Stimulated activated CD4-positive, alpha-beta T cell treated with anti-CD3 and anti-CD28 coated beads, Interleukin-4, amount 100 ng/mL, for 1 hour (primary cell): ENCODE measurements at places on chromosomes 12 and 14.

- DNase-seq, result no peak
These were observed 105.9 kb downstream of the MED13L start for GRCh38 chr12:116171549-116171948.

- peak; percentile 66 for DNase-seq
These were observed 29.4 kb upstream of the STAC3 start for GRCh38 chr12:57280211-57281062.

- no peak for DNase-seq
These were observed 209.4 kb upstream of the G2E3 start for GRCh38 chr14:30349520-30349919.

- no peak for DNase-seq
These were observed 270.8 kb downstream of the FOXG1 start for GRCh38 chr14:29037411-29037810.

DNA sequence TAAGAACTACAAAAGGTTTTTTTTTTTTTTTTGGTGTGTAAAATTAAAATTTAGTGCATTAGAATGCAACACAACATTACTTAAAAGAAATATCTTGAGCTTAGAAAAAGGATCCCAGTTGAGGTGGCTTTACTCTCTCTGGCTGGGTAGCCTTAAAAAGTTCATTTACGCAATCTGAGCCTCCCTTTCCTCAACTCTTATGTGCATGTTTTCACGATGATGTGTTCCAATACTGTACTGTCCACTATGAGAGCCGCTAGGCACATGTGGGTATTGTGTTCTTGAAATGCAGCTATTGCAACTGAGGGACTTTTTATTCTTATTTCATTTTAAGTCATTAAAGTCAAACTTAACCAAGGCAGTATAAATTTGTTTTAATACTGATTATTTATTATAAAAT, 460.9 kb upstream of the SYT1 start:
- DNase-seq, result no peak

DNA sequence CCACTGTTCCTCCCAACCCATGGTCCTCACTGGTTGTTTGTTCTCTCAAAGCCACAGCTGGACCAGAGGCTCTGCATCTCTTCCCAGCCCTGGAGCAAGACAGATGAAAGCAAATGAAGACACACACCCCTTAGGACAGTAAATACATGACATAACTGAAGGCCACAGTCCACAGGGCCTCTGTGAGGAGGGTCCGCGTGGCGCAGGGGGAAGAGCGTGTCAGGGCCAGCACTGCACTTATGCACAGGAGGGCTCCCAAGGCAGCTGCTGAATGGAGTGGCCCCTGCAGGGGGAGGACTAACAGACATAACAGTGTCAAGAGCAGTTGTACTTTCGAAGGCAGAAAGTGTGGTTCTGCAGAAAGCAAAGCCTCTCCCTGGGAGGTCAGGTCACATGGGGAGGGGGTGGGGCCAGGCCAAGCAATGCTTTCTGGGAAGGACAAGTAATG, 79.9 kb downstream of the CHGA start:
- no peak for DNase-seq

DNA sequence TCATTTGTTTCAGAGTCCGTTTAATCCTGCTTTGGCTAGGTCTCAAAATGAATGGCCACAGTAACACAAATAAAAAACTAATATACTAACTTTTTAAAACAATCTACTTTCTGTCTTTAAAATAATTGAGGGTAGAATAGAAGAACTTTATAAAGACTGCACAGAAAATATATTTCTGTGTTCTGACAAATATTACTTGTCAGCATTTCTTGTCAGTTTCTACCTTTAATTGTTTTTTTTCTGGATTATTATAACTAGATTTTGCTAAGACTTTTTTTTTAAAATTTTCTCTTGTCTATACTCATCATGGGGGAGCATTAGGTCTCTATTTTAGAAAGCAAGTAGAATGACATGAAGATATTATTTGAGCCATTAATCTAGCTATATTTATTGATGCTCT, 86.2 kb downstream of the RAD52 start:
- DNase-seq, result no peak

- DNase-seq, result no peak
These were observed 45.3 kb downstream of the IQSEC3 start for GRCh38 chr12:111699-112493.

- DNase-seq, result no peak
These were observed at the start of gene FIGNL2 for GRCh38 chr12:51848326-51848727. FIGNL2 (minus strand) TSS chr12:51848718; CDS start chr12:51822413, 26,305 bp downstream.

GRCh38 chr12:457676-458075, 2.1 kb upstream of the B4GALNT3 start:
- no peak for DNase-seq

DNA sequence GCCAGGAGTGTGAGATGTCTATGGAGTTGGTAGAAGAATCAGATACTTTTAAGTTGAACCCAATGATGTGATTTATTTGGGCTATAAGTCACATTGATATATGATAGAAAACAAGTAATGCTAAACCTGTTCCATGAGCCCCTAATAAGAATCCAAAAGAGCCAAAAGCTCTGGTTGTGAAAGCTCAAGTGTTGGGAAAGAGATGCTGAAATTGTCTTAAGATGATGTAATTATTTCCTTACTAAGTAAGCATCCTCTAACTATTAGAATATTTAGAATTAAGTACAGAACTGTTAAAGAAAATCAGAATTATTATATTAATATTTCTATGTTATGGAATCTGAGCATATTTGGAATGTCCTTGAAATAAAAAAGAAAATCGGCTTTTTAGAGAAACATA, 17.6 kb upstream of the SLC2A13 start:
- no peak for DNase-seq

DNA sequence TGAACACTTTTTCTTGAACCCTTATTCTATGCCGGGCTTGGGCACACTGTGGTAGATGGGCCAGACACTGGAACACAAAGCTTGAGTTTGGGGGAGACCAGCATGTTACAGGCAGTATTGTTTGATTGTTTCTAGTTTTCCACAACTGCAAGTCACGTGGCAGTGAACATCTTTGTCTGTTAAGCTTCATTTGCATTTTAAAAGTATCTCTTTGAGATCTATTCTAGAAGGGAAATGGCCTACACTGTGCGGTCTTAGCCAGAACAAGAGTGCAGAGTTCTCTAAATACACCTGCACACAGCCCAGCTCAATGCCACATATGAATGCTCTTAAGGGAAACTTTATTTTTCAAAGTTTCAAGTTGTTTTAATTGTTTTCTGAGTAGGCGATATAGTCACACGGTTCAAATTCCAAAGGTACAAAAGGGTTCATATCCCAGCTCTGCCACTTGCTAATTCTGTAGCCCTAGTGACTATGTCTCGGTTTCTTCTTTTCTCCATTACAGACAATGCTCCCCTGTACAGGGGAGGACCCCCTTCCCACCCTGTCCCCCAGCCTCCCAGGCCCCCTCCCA, 24.9 kb downstream of the RIN3 start:
- no peak for DNase-seq

DNA sequence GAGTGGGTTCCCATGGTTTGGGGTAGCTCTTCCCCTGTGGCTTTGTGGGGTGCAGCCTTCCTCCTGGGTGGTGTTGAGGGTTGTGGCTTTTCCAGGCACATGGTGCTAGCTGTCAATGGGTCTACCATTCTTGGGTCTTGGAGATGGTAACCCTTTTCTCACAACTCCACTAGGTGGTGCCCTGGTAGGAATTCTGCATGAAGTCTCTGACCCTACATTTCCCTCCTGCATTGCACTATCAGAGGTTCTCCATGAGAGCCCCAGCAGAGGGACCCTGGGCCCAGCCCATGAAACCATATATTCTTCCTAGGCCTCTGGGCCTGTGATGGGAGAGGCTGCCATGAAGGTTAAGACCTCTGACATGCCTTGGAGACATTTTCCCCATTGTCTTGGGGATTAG, 1093.3 kb downstream of the SLC16A7 start:
- DNase-seq, result no peak

GRCh38 chr14:95156161-95157047, 925 bp downstream of the DICER1 start:
- peak; percentile 38 for DNase-seq

GRCh38 chr14:21768875-21769257, 95.2 kb upstream of the OR4E1 start:
- no peak for DNase-seq
